HuH-7.5 (cell line): ENCODE measurements at places on chromosomes 4 and X.

DNA sequence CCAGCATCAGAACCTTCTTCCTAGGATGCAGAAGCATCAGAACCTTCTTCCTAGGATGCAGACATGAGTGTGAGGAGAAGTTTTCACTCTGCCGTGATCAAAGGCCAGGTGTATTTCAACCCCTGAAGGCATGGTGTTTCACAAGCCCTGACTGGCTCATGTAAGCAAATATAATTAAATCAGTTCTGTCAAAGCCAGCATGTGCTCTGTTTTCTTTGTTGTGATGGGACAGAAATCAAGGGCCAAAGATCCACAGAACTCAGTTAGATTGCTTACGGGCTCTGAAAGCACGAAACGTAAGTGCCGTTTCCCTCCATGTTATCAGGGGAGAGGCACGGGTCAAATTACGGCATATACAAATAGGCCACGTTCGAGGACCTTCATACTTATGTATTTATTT is 32.0 kb upstream of the CLDN24 start:
- no peak for DNase-seq

DNA sequence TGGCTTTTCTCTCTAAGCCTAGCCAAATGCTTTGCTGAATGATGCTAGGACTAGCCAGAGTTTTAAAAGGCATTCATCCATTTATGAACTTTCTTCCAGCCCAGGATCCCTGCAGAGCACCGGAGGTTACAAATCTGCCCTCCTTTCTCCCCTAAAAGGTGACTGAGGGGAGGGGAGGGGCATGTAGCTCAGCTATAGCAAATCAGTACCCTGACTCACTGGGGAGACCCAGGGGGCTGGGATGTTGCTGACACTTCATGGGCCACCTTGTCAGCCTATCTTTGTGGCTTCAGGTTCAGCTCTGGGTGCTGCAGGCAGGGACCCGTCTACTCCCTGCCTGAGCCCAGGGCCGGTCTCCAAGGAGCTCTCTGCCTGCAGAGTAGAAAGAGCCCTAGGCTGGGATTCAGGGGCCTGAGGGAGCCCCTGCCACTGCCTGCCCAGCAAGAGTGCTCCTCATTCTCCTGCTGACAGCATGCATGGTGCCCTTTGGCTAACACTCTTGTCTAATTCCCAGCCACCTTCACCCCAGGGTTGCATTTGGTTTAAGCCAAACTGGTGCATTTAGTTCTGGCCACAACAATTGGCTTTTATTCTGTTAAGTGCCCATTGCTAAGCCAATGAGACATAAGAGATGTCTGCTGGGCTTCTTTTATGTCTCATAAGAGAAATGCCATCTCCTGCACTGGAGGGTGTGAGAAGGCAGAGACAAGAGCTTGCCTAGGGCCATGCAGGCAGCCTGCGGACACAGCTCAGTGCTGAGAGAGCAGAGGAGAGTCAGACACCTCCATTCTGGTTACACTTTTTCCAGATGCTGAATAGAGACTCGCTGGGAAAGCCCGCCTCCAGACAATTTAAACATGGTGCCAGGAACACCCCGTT is 11.9 kb upstream of the UBA6 start:
- no peak for DNase-seq

DNA sequence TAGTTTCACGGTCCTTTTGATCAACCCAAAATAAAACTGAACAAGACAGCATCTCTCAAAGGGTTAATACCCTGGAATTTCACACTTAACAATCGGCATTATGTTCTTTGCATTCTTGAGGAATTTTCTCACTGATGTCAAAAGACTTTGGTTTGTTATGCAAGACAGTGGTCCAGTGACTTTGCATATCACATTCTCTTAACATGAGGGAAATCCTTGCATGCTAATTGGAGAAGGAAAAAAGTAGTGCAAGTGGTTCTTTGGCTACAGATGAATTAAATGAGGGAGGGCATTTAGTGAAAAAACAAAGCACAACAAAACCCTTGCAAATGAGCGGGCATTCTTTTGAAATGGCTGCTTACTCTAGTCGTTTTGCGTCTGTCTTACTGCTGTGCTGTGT is 105.1 kb upstream of the LIMCH1 start:
- DNase-seq: no peak

DNA sequence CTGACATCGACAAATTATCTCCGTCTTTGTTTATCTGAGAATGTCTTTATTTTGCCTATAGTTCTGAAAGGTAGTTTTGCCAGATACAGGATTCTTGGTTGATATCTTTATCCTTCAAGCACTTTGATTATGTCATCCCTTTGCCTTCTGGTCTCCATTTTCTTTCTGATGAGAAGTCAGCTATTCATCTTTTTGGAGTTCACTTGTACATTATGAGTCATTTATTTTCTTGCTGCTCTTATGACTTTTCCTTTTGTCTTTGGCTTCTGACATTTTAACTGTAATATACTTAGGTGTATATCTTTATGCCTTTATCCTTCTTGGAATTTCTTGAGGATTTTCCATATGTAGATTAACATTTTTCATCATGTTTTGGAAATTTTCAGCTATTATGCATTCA is 51.4 kb downstream of the SHROOM4 start:
- no peak for DNase-seq
